Stimulated activated naive B cell treated with anti-CD40 and anti-IgM and Interleukin-4, amounts not matched to agents 10 μg/mL and 1 μg/mL and 100 μg/mL, for 72 hours (primary cell): ENCODE measurements at places on chromosomes 7 and 10.

DNA sequence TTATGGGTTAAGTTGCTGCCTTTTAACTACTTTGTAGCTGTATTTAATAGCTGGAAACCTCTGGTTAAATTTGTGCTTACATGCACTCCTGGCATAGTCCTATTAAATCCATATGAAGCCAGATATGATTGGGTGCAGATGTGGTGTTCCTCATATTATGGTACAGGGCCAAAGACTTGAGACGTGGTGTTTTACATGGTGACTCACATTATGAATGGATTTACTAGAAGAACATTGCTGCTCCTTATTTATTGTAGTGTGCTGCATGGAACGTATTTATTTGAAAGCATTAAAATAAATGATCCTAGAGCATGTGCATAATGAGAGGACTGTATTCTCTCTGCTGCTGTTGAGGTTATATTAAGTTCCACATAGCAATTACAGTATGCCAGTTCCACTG lies 224.1 kb downstream of the SLC25A13 start:
- H3K4me1 ChIP-seq: no peaks in the 10 kb centered on the region

GRCh38 chr10:86259901-86260562 lies 106.6 kb downstream of the GRID1 start:
- H3K36me3 ChIP-seq: no peaks in the 10 kb centered on the region
- no peaks in the 10 kb centered on the region for H3K4me1 ChIP-seq
- no peak overlapping the region for H3K4me3 ChIP-seq
- no peak overlapping the region for H3K27ac ChIP-seq

DNA sequence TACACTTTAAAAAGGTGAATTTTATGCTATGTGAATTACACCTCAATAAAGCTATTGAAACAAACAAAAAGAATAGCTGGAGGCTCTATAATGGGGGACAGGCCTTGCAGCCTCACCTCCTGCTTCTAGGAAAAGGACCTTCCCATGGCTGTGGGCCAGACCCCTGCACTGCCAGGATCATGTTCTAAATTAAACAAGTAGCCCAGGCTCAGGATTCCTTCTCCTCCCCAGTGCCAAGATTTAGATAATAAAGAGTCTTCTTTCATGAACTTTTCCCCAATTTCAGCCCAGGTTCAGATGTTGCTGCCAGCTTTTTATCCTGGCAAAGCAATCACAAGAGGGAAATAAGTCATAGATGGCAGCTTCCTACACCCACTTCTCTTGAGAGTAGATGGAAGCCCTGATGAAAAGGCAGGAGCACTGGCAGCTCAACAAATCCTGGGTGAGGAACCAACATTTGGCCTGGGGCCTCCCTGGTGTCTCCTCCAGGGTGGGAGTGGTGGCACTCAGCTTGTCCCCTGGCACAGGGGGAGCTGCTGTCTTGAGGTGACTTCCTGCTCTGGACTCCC lies 22.2 kb upstream of the CAMK2B start:
- H3K27ac ChIP-seq: no peak overlapping the region
- H3K4me3 ChIP-seq: no peak overlapping the region
- no peak for DNase-seq
- peaks cover 10% of the 10 kb centered on the region for H3K36me3 ChIP-seq
- no peaks in the 10 kb centered on the region for H3K4me1 ChIP-seq

DNA sequence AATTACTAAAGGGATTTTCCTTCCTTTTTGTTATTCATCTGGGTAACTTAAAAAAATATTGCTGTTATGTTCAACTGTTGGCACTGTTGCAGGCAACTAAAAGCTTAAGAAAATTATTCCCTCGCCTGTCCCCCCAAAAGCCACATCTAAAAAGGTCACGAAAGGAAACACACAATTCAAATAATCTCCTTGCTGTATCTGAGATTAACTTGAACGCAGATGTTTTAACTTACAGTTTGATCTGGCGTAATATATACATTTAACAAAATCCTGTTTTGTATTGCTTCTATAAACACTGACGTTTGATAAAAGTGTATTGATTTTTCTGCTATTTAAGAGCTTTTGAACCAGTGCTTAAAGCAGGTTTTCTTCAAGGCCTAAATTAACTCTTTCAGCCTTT lies 432.1 kb downstream of the SUGCT start:
- H3K27me3 ChIP-seq: no peaks in the 10 kb centered on the region
- H3K27ac ChIP-seq: no peak overlapping the region
- H3K4me3 ChIP-seq: no peak overlapping the region
- no peaks in the 10 kb centered on the region for H3K36me3 ChIP-seq
- DNase-seq: no peak

DNA sequence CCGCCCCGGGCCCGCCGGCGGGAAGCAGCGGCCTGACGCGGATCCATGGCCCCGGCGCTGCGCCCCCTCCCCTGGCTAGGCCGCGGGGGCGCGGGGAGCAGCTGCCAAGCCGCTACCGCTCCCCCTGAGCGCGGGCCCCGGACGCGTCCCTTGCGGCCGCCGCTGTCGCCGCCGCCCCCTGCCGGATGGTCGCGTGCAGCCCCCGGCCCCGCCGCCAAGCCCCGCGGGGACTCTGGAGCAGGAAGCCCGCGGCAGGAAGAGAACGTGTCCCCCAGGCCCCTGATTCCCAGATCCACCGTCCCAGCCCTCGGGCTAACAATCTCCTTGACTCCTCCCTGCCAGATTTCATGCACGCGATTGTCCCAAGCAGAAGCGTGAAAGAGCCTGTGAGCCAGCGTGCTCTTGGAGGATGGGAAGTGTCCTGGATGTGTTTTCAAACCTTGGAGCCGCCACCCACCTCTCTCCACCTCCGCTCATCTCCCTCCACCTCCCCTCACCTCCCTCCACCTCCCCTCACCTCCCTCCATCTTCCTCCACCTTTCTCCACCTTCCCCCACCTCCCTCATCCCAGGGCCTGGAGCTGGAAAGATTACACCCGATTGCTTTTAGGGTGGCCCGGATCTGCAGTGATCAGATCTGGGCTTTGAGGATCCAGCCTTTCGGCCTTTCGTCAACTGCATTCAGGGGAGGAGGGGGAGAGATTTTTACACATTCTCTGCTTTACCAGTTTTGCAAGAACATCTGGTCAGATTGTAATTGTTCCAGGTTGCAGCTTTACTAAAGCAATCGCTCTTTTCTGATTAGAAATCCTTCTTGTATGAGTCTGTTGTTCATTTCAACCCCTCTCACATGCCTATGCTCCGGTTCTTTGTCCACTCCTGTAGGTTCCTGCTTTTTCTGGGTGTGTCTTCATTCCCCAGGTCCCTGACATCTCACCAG lies 570 bp upstream of the PRTFDC1 start:
- peak overlapping the region; percentile 27 for H3K27ac ChIP-seq
- no peaks in the 10 kb centered on the region for H3K36me3 ChIP-seq
- H3K4me3 ChIP-seq: peak overlapping the region; percentile 72
- H3K27me3 ChIP-seq: peaks cover 63% of the 10 kb centered on the region
- H3K4me1 ChIP-seq: peaks cover 12% of the 10 kb centered on the region
- no peak for DNase-seq

- peaks cover 9% of the 10 kb centered on the region for H3K27me3 ChIP-seq
- H3K4me3 ChIP-seq: no peak overlapping the region
- H3K27ac ChIP-seq: no peak overlapping the region
- peaks cover 22% of the 10 kb centered on the region for H3K36me3 ChIP-seq
- DNase-seq: peak; percentile 12
- H3K4me1 ChIP-seq: peaks cover 34% of the 10 kb centered on the region
Observed at GRCh38 chr7:127594490-127594889, 954 bp downstream of the FSCN3 start.

DNA sequence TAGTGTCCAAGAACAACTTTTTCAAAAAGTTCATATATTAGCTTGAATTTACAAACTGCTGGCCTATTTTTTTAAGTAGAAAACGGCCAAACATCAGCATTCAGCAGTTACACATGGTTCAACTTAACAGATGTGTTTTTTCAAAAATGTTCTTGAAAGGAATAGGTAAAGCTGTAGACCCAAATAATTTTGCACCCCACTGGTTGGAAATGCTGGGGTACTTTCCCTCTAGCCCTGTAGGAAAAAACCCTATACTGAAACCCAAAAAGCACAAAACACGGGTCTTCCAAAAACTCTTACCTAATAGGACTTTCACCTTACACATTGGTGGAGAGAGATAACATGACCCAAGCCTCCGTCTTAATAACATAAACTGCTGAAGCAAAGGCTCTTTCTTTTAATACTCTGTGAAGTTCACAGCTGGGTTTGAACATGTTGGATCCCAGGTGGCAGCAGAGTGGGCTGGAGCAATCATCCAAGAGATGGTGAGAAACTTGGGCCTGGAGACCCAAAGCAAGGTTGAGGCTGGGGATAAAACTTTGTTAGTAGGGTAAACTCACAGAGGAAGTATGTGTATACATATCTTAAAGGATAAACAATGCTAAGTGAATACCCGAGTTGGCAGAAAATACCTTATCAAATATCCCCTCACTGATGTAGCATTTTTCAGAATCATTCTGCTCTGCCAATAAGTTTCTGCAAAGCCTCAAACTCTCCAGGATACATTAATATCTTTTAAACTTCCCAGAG lies 629 bp upstream of the DNAJC9 start:
- peaks cover 26% of the 10 kb centered on the region for H3K4me1 ChIP-seq
- peak overlapping the region; percentile 99 for H3K27ac ChIP-seq
- H3K36me3 ChIP-seq: peaks cover 42% of the 10 kb centered on the region
- DNase-seq: no peak
- no peaks in the 10 kb centered on the region for H3K27me3 ChIP-seq

- H3K36me3 ChIP-seq: peaks cover 13% of the 10 kb centered on the region
- H3K4me3 ChIP-seq: no peak overlapping the region
- H3K27me3 ChIP-seq: no peaks in the 10 kb centered on the region
- peaks cover 28% of the 10 kb centered on the region for H3K4me1 ChIP-seq
Observed at GRCh38 chr7:130112093-130112492, 41.8 kb downstream of the KLHDC10 start.

DNA sequence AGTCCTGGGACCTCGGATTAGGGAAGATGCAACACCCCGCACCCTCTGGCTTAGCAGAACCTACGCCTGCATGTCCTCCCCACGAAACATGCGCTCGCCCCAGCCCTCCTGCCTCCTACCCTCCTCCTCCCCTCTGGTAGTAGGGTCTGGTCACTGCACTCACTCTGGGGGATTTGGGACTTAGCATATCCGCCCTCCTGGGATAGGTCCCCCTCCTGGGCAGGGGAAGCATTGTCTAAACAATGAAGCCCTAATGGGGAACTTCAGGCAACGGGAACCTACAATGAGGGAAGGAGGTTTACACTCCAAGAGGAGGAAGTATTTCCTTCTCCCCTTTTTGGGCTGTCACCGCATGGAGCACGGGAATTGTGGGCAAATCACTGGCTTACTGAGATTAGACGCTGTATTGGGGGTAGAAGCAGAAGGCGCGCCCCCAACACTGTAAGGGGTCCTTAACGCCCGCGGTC lies 892 bp downstream of the CRHR2 start:
- no peaks in the 10 kb centered on the region for H3K36me3 ChIP-seq
- H3K27ac ChIP-seq: no peak overlapping the region
- H3K4me1 ChIP-seq: peaks cover 20% of the 10 kb centered on the region
- peak overlapping the region; percentile 73 for H3K4me3 ChIP-seq
- peaks cover 69% of the 10 kb centered on the region for H3K27me3 ChIP-seq

DNA sequence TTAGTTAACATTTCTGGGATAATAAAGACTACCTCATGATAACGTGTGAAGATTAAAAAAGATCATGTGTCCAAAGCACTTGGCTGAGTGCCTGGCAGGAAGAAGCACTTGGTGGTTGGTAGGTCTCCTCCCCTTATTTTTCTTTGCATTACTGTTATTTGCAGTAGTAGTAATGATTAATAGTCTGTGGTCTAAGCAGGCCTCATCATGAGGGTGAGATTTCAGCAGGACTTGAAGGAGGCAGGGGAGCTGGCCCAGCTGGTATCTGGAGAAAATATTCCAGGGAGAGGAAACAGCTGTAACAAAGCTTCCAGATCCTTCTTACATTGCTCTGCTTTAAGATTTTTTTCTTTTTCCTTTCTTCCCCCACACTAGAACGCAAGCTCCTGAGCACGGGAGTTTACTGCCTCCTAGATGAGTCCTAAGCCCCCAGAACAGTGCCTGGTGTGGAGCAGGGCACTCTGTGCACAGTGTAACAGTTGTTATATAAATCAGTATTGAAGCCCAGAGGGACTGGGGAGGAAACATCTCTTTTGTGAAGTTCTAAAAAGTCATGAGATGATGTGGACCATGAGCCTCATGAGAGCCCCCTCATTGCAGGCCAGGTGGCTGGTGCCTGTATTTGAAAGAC lies 31.1 kb upstream of the RHEB start:
- H3K27me3 ChIP-seq: peaks cover 9% of the 10 kb centered on the region
- H3K4me1 ChIP-seq: no peaks in the 10 kb centered on the region
- no peak overlapping the region for H3K27ac ChIP-seq
- H3K4me3 ChIP-seq: no peak overlapping the region
- no peak for DNase-seq

GRCh38 chr7:25280181-25280580 lies 51.9 kb upstream of the NPVF start:
- no peaks in the 10 kb centered on the region for H3K4me1 ChIP-seq
- no peaks in the 10 kb centered on the region for H3K36me3 ChIP-seq
- no peak overlapping the region for H3K4me3 ChIP-seq
- H3K27ac ChIP-seq: no peak overlapping the region
- H3K27me3 ChIP-seq: peaks cover 24% of the 10 kb centered on the region

- peaks cover 45% of the 10 kb centered on the region for H3K4me1 ChIP-seq
- H3K36me3 ChIP-seq: peaks cover 20% of the 10 kb centered on the region
- no peaks in the 10 kb centered on the region for H3K27me3 ChIP-seq
- H3K27ac ChIP-seq: peak overlapping the region; percentile 71
Observed at GRCh38 chr10:119233821-119234220, 26.4 kb downstream of the GRK5 start.

GRCh38 chr7:54084340-54084739 lies 457.8 kb upstream of the VSTM2A start:
- no peaks in the 10 kb centered on the region for H3K4me1 ChIP-seq
- no peak overlapping the region for H3K27ac ChIP-seq
- H3K4me3 ChIP-seq: no peak overlapping the region
- H3K27me3 ChIP-seq: no peaks in the 10 kb centered on the region

DNA sequence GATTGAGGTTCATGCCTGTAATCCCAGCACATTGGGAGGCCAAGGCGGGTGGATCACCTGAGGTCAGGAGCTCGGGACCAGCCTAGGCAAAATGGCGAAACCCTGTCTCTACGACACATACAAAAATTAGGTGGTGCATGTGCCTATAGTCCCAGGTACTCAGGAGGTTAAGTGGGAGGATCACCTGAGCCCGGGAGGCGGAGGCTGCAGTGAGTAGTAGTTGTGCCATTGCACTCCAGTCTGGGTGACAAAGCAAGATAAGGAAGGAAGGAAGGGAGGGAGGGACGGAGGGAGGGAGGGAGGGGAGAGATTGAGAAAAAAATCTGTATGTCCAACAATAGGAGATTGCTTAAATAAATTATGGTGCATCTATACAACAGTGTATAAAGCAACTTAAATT lies 13.2 kb downstream of the TLL2 start:
- H3K36me3 ChIP-seq: no peaks in the 10 kb centered on the region
- H3K4me1 ChIP-seq: no peaks in the 10 kb centered on the region
- no peak for DNase-seq
- H3K27ac ChIP-seq: no peak overlapping the region

DNA sequence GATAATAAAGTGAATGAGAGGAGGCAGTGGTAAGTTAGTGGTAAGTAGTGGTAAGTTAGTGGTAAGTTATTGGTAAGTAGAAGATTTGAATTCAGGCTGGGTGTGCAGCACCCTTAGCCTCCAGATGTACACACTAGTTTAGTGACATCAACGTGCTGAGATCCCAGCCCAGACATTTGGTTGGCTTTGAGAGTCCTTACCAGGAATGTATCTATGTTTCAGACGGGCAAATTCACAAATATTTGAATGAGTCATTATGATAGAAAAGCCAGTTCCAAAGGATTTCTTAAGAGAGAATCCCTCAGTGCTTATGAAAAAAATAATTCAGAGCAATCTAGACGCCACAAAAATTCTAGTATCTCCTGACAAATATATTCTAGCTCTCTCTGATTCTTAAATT lies 70.0 kb downstream of the ARL4A start:
- no peak overlapping the region for H3K4me3 ChIP-seq
- H3K27me3 ChIP-seq: no peaks in the 10 kb centered on the region
- no peak for DNase-seq
- H3K36me3 ChIP-seq: peaks cover 9% of the 10 kb centered on the region
- H3K4me1 ChIP-seq: no peaks in the 10 kb centered on the region
- no peak overlapping the region for H3K27ac ChIP-seq
